ENCODE measurements at places on chromosomes 5 and 9. TPM values are rescaled to one million over a fixed set of nuclear protein-coding genes. Genes with fewer than 3 reads are reported as not detected.

GRCh38 chr9:107779731-107780130 is 290.2 kb upstream of the KLF4 start:
- no peaks in the 10 kb centered on the region for H3K36me3 ChIP-seq

DNA sequence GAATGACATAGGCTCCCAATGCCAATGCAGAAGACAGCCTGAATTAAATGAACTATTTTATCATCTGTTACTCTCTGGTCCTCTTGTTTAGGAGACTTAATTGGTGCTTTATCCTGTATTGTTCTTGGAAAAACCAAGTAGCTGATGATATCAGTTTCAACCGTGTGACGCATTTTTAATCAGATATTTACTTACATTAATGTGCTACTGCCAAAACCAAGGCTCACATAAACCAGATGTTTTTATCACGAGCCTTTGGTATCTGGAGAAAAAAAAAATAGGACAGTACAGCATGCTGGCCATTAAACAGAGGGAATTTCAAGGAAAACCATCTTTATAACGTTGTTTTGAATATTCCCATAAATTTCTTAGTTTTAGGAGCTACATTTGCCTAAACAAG is 90.1 kb downstream of the ICE1 start:
- H3K4me1 ChIP-seq, result no peaks in the 10 kb centered on the region
- no peak overlapping the region for H3K27ac ChIP-seq
- no peaks in the 10 kb centered on the region for H3K27me3 ChIP-seq

DNA sequence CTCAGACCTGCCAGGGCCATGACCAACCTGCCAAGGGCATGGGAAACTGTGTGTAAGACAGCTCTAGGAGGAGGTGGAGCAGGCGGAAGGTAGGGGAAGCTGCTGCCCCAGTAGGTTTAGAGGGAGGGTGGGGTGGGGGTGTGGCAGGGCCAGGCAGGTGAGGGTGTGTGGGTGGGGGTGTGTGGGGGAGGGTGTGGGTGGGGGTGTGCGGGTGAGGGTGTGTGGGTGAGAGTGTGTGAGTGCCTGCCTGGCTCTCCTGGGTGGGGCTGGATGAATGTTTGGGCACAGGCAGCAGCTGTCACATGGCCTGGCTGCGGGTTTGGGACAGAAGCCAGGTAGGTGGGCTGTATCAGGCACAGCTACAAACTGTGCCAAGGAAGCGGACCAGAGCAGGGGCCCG is 8.8 kb upstream of the N4BP3 start:
- H3K36me3 ChIP-seq, result no peaks in the 10 kb centered on the region
- no peak overlapping the region for H3K27ac ChIP-seq
- H3K27me3 ChIP-seq, result no peaks in the 10 kb centered on the region
- no peak for DNase-seq
- H3K4me3 ChIP-seq, result no peak overlapping the region

DNA sequence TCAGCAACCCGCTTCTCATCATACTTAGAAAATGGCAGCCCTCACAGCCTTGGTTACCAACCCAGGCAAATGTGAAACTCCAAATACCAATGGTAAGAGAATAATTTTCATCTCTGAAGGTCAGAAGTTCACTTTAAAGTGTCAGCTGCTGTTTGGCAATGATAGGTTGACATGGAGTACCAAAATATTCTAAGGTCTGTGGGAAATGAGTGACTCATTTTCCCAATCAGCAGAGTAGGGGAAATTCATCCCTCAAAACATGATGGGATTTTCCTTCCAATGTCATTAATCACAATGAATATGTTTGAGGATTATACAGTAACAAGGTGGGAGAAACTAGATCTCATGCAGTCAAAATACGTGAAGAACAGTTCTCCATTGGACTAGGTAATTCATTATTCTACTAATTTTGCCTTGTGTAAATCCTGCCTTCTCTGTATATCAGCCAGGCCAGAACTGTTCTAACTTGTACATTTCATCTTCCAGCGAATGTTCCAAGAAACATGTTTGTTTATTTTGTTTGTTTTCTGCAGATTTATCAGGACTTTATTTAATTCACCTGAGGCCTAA is 53.1 kb upstream of the ERBIN start:
- no peak overlapping the region for H3K27ac ChIP-seq
- no peak overlapping the region for H3K4me3 ChIP-seq
- no peaks in the 10 kb centered on the region for H3K27me3 ChIP-seq
- DNase-seq, result no peak

DNA sequence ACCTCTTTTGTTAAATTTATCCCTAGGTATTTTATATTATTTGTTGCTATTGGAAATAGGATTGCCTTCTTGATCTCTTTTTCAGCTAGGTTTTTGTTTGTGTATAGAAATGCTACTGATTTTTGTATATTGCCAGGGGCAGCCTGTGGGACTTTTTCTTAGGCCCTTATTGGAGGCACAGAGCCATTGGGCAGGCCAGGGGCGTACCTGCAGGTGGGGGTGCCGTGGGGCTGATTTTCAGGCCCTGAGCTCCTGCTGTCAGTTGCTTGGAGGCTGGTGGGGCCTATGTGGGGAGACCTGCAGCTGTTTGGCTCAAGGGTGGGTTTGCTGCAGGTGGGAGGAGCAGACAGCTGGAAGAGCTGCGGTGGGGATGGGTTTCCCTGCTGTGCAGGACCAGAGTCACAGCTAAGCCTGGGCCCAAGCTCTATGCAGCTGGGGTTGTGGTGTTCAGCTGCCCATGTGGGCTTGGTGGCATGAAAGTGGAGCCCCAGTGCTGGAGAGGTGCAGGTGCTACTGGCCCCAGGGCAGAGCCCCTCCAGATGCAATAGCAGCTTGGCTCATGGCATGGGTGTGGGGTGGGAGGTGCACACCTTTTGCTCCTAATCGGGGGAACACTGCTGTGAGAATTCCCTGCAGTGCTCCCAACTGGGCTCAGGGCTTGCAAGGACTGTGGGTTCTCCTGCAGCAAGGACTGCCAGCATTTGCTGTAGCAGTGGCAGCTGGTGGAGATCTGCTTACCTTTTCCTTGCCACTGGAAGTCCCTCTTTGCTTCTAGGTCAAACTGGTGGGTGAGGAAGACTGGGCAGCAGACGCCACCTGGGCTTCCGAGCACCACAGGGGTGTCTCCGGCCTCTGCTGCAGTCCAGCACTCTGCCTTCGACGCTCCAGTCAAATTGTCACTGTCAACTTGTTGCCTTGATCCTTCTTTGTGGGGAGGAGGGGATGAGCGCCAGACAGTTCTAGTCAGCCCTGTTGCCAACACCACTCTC is 7.6 kb upstream of the CLPTM1L start:
- DNase-seq, result no peak
- H3K27me3 ChIP-seq, result peaks cover 26% of the 10 kb centered on the region
- H3K36me3 ChIP-seq, result no peaks in the 10 kb centered on the region

GRCh38 chr9:19130436-19130835 is 3.1 kb upstream of the PLIN2 start:
- DNase-seq, result no peak
- H3K4me3 ChIP-seq, result no peak overlapping the region
- H3K36me3 ChIP-seq, result peaks cover 2% of the 10 kb centered on the region
- H3K4me1 ChIP-seq, result peaks cover 17% of the 10 kb centered on the region
- H3K27ac ChIP-seq, result no peak overlapping the region
- H3K27me3 ChIP-seq, result no peaks in the 10 kb centered on the region

DNA sequence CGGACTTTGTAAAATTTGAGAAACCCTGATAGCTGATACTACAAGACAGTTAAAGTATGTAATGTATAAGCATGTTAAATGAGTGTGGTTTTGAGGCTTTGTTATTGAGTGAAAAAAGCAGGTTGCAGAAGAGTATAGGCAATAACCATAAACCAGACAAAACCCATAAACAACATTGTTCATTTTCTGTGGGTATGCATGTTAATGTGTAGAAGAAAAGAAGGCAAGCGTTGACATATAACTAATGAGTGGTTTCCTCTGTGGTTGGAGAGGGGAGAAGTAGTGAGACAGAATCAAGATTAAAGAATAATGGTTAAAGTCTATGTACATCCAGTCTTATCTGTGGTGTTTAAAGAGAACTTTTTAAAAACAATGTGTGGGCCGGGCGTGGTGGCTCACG is 26.2 kb downstream of the RAD23B start:
- H3K27me3 ChIP-seq, result no peaks in the 10 kb centered on the region
- no peak overlapping the region for H3K27ac ChIP-seq
- H3K4me1 ChIP-seq, result no peaks in the 10 kb centered on the region
- peak; percentile 31 for DNase-seq

DNA sequence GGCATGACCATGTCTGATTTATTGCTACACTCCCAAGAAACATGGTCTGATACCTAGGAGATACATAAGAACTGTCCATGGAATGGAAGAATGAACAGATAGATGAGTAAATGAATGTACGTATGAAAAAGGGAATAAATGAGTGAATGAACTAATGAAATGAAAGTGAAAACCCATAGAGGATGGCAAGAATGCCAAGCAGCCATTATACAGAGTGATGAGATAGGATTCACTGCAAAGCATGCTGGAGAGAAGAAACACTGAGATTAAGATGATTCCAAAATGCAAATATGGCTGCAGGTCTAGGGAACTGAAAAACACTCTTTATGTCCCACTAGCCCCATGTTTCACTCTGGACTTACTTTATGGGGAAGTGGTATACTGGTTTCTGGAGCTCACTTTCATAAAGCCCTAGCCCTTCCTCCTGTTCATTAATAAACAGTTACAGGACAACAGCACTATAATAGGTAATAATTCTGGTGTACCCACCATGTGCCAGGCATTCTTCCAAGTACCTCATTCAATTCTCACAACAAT is 170.3 kb upstream of the RAD23B start:
- H3K4me3 ChIP-seq, result no peak overlapping the region
- H3K27ac ChIP-seq, result no peak overlapping the region
- H3K4me1 ChIP-seq, result no peaks in the 10 kb centered on the region

DNA sequence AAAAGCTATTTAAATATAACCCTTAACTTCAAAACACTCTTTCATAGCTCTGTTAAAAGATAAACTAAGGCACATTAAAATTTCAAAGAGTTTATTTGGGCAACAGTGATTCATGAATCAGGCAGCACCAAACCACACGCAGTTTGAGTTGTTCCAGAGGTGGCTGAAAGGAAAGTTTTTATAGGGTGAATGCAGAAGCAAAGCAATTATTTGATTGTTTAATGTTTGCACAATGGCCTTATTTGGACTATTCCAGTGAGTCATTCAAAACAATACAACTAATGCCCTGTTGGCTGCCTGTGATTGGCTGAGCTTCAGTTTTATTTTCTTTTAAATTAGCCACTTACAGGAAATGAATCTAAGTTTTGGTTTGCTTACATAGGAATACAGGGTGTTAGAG is 125.3 kb downstream of the CEP120 start:
- H3K27me3 ChIP-seq, result no peaks in the 10 kb centered on the region
- H3K27ac ChIP-seq, result no peak overlapping the region
- DNase-seq, result no peak
- H3K4me1 ChIP-seq, result no peaks in the 10 kb centered on the region
- no peaks in the 10 kb centered on the region for H3K36me3 ChIP-seq
- H3K4me3 ChIP-seq, result no peak overlapping the region

- peak within 1 kb of the TSS; percentile 88 for H3K4me3 ChIP-seq
- H3K36me3 ChIP-seq, result peaks cover 2% of the 10 kb centered on the region
- peak within 1 kb of the TSS; percentile 89 for H3K27ac ChIP-seq
- no peaks in the 10 kb centered on the region for H3K27me3 ChIP-seq
- H3K4me1 ChIP-seq, result peaks cover 61% of the 10 kb centered on the region
- no peak for DNase-seq
Measured at GRCh38 chr9:131739959-131740648, at the start of gene RAPGEF1. Gene RAPGEF1, minus strand, starts transcription at chr9:131740076. Its CDS starts 246 bp downstream, at chr9:131739830.

GRCh38 chr5:103489307-103489706 is 73.3 kb downstream of the NUDT12 start:
- no peaks in the 10 kb centered on the region for H3K36me3 ChIP-seq
- no peaks in the 10 kb centered on the region for H3K27me3 ChIP-seq
- DNase-seq, result no peak

GRCh38 chr9:69223605-69224004 is 49.5 kb downstream of the TJP2 start:
- peaks cover 21% of the 10 kb centered on the region for H3K36me3 ChIP-seq
- no peak for DNase-seq
- H3K27ac ChIP-seq, result no peak overlapping the region
- no peaks in the 10 kb centered on the region for H3K27me3 ChIP-seq
- H3K4me3 ChIP-seq, result no peak overlapping the region

The GHR gene
- polyA plus RNA-seq, result 4.5 TPM

The UGT3A1 gene
- polyA plus RNA-seq, result 0.11 TPM

The HAVCR2 gene
- polyA plus RNA-seq, result 21.5 TPM

The LAMC3 gene
- 2.6 TPM for polyA plus RNA-seq

The TRIM14 gene
- 16.4 TPM for polyA plus RNA-seq

The HTR4 gene
- polyA plus RNA-seq, result 0.05 TPM

The GFRA3 gene
- polyA plus RNA-seq, result 2.1 TPM

The TMOD1 gene
- 4.2 TPM for polyA plus RNA-seq

The MAMDC2 gene
- 1.2 TPM for polyA plus RNA-seq

The SPATA31C1 gene
- not detected for polyA plus RNA-seq

The PRELID2 gene
- 3.1 TPM for polyA plus RNA-seq

The OR13C4 gene
- not detected for polyA plus RNA-seq
